ENCODE measurements at places on chromosomes 4 and X.

DNA sequence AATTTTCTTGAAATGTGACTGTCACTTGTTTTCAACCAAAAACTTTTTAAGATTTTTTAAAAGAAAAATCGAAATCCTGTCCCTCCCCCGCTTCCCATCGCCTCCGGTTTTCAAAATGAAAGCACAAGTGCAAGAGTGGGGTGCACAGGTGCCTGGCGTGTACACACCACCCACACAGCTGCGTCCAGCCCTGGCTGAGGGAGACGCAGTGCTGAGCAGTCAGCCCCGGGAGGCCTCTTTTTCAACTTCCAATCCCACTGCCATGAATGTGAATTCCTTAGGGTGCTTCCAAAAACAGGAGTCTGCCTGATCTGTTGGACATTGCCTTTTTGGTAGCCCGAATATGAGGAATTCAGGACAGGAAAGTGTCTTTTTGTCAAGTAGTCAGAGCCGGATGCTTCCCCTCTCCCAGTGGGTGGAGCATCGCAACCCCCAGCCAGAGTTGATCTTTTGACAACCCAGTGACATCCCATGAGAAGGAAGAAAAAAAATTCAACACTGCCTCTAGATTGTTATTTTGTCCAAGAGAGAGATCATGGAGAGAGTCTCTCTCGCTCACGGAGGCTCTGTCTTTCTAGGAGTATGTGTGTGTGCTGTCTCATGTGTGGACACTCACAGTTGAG lies 8.9 kb downstream of the PRRG3 start:
- no peak for DNase-seq

DNA sequence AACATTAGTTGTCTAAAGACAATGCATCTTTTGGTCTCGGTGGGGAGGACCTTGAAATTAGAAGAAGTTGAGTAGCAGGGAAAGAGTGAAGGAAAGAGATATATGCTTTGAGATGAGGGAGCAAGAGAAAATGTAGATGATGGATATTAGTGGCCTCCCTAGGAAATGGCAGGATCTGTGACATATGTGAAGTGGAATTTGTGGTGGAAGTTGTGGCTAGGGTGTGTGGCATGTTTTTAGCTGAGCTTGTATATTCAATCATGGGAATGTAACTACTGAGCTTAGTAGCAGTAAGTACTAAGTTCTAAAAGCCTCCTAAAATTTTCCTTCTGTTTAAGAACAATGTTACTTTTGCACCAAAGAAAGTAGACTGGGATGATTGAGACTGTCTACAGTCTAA lies 382.8 kb upstream of the CTSO start:
- DNase-seq, result no peak

DNA sequence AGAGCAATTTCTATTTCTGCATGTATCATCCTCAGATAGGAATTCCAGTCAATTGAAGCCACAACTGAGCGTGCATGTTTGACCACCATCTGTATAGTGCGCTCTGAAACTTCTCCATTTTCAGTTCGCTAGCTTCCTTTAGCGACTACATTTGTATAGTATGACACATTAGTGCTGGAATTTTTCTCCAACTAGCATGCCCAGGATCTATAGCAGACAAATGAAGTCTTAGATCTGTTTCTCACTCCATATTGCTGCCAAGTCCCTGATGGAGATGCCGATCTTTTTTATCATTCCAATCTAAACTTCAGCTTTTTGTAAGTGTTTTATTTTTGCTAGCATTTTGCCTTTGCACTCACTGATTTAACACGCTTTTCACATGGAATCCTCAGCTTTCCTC lies 774.8 kb upstream of the TENM3 start:
- no peak for DNase-seq

- no peak for DNase-seq
Measured at GRCh38 chr4:8829584-8829983, 42.1 kb downstream of the HMX1 start.

DNA sequence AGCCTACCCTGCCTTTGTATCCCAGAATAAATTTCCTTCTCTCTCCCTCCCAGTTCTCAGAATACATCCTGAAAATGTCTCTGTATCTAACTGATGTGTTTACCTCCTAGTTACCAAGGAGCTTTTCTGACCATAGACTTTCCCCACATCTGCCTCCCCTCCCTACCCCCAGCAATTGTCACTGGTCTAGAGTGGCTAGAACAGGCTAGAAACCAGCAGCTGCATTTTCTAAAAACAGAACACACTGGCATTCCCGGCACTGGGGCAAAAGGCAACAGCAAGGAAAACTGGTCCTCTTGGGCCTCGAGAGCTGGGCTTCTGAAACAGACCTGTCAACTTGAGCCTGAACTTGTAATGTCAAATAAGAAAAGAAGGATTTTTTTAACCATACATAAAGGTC lies 16.4 kb downstream of the TASL start:
- no peak for DNase-seq

- no peak for DNase-seq
Measured at GRCh38 chr4:158762553-158762952, 6.3 kb upstream of the FNIP2 start.

GRCh38 chrX:78555401-78555980 lies 103.6 kb downstream of the RTL3 start:
- DNase-seq, result no peak

DNA sequence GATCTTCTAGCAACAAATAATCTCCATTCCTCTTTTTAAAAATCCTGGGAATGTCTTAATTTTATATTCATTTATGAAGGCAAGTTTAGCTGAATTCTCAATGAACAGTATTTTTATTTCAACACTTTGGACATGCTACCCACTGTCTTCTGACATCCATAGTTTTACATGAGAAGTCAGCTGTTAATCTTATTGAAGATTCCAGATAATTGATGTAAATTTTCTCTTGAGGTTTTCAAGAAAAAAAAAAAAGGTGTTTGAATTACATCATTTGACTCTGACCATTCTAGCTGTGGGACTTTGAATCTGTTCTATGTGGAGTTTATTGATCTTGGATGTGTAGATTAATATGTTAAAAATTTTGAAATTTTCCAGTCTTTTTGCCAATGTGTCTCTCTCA lies 28.0 kb downstream of the PDHA2 start:
- no peak for DNase-seq
